ENCODE measurements at places on chromosomes 11 and 22.

DNA sequence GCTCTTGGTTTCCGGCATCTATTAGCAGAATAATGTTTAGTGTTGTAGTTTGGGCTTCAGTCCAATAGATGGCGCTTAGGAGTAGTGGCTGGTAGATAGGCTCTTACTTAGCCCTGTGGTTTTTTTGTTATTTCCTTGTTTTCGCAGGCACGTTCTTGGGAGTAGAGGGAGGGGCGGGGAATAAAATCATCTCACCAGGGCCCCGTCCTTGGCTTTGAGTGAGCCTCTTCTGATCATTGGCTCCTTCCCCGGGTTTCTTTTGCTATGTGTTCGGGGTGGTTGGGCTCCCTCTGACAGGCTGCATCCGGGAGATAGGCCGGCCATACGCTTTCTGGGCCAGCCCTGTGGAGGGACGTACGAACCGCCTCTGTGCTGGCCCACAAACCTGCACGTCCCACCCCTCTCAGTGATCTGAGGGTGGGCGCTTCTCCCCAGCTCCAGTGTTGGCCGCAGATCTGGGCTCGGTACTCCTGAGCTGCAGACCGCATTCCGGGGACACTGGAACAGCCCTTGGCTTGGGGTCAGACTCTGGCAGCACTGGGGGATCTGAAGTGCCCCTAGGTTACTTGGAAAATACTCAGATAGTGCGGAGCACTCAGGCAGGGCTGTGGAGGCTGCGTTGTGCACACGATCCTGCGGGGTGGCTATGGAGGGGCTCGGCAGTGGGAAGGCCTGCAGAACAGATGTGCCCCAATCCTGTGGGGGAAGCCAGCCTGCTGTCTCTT lies 217.0 kb downstream of the DYNC2H1 start:
- no peak for DNase-seq

DNA sequence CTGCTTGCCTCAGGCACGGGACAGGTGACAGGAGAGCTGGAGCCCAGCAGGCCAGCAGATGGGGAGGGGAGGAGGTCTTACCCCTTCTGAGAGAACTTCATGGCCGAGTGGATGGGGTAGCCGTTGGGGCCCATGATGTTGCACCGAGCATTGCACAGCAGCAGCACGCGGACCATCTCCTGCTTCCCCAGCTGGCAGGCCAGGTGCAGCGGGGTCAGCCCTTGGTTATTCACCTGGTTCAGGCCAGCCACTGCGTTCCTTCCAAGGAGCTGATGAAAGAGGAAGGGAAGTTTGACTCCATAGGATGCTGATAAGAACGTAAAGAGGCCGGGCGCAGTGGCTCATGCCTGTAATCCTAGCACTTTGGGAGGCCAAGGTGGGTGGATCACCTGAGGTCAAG lies 29.4 kb upstream of the BAIAP2L2 start:
- DNase-seq: no peak

DNA sequence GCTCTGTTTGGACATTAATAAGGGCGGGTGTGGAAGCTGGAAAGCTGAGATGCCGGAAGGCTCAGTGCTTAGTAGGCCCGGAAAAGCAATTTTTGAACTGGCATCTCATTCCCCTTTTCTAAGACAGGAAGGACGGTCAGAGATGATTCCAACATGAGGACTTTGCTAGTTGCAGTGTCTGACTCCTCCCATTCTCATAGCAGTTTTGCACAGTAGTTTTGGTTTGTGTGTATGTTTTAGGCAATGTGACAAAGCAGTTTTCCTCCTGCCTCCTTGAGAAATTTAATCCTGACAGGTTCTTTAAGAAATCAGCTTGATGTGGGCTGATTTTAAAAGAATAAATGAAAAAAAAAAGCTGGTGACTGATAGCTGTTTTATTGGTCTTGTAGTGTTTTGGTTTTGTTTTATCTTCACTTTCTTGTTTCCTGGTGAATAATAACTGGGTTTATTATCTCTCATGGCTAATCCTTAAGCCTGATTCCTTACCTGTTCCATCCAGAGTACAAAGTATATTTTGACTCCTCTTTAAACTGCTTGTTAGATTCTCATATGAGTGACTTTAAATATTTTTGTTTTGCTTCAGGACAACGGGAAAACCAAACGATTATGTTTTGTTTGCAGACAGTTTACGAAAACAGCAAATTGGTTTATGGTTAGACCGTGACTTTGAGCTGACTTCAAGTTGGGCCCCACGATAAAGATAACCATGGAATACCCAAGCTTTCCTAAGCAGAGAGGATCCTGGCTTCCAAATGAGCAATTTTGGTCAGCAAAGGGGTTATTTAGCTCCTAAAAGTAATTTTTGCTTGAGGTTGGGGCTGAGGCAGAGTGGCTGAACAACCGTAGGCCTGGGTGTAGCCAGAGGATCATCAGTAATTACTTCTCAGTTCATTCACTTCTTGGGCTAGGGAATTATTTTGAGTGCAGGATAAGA lies 3.4 kb downstream of the PTPRJ start:
- no peak for DNase-seq

- no peak for DNase-seq
Measured at GRCh38 chr22:45254789-45255278, 14.1 kb upstream of the KIAA0930 start.

DNA sequence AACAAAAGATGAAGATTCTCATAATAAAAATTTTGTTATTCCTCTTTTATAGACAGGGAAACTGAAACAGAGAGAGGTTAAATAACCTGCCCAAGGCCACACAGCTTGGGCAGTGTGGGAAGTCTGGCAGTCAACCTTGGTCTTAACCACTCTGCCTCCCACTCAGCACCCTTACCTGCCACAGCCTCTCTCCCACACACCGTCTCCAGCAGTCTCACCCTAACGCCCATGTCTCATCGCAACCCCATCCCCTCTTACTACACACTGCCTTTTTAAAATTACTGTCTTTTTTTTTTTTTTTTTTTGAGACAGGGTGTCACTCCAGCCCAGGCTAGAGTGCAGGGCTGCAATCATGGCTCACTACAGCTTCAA lies 25.0 kb downstream of the ARRB1 start:
- no peak for DNase-seq

DNA sequence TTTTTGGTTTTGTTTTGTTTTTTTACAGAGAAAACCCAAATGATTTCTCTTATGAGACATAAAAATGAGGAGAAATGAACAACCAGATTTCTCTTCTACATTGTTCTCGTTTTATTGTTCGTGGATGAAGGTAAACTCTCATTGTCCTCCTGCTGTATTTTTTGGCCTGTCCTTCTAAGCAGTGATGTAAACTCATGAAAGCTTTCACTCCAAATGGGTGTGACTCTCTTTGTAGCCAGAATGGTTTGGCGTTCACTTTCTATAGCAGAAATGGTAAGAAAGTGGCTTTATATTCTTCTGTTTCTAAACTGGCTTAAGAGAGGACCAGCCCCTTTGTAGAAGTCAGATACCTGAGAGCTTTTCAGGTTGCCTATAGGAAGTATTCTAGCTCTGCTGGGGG lies 15.5 kb upstream of the BMAL1 start:
- DNase-seq: no peak

DNA sequence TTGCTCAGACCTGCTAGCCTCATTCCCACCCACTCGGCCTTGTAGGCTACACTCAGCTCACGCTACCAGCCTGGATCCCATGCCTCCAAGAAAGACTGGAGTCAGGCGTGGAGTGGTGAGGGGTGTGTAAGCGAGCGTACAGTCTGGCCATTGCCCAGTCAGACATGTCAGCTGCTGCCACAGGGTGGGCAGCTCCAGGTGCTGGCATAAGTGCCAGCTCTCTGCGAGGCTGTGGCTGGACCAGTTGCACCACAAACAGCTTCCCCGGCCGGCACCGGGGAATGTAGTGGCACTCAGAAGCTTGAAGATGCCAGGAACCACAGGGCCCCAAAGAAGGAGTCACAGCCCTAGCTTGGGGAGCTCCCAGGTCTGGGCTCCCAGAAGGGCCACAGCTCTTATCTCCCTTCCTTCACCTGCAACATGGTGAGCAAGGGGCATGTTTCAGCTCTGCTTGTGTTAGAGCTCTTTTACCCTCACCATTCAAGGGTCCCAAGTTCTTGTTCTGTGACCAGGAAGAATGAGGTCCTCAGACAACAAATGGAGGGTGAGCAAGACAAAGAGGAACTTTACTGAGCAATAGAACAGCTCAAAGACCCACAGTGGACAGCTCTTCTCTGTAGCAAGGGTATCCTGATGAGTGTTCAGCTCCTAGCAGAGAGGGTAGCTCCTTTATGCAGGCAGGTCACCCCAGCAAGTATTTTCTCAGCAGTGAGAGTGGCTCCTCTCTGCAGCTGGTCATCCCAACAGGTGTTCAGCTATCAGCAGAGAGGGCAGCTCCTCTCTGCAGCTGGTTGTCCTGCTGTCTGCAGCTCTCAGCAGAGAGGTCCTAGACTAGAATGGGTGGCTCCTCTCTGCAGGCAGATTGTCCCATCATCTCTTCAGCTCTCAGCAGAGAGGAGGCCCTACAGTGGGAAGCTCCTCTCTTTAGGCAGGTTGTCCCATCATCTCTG lies 6.0 kb downstream of the SBF2 start:
- no peak for DNase-seq

- no peak for DNase-seq
Measured at GRCh38 chr11:15159085-15159484, 44.4 kb downstream of the INSC start.
